ENCODE measurements at places on chromosomes 4 and X. TPM values are rescaled to one million over a fixed set of nuclear protein-coding genes. Genes with fewer than 3 reads are reported as not detected.

Gene C1QTNF7
- polyA plus RNA-seq = 8.6 TPM

Gene ANK2
- 26.4 TPM for polyA plus RNA-seq

Gene FGF13
- 9.8 TPM for polyA plus RNA-seq

Gene NLGN3
- polyA plus RNA-seq = 2.5 TPM

Gene ZDHHC15
- 2.0 TPM for polyA plus RNA-seq

Gene MAP7D2
- polyA plus RNA-seq = 0.62 TPM

Gene C4orf50
- 0.10 TPM for polyA plus RNA-seq

Gene HELT
- polyA plus RNA-seq = not detected

Gene KLHL34
- polyA plus RNA-seq = 0.02 TPM

Gene DUSP21
- not detected for polyA plus RNA-seq

Gene RPL10
- 12,949 TPM for polyA plus RNA-seq

Gene HAND2
- 32.4 TPM for polyA plus RNA-seq

Gene MGARP
- 22.9 TPM for polyA plus RNA-seq

Gene FMR1NB
- not detected for polyA plus RNA-seq

Gene KLHL13
- polyA plus RNA-seq = 5.6 TPM

Gene ATP8A1
- polyA plus RNA-seq = 17.6 TPM

Gene TEX13D
- not detected for polyA plus RNA-seq

Gene RAB9B
- 6.8 TPM for polyA plus RNA-seq

Gene ARMCX2
- 77.1 TPM for polyA plus RNA-seq

Gene AKAP4
- not detected for polyA plus RNA-seq

Gene TMEM129
- polyA plus RNA-seq = 43.2 TPM

Gene CFAP47
- 0.05 TPM for polyA plus RNA-seq

Gene TCP11X2
- not detected for polyA plus RNA-seq

Gene REELD1
- polyA plus RNA-seq = not detected

Gene ZNF674
- polyA plus RNA-seq = 1.6 TPM

Gene HMGB3
- polyA plus RNA-seq = 18.1 TPM

Gene GPM6B
- polyA plus RNA-seq = 9.4 TPM

Gene PDE5A
- polyA plus RNA-seq = 4.9 TPM

Gene ATP11C
- 17.5 TPM for polyA plus RNA-seq

Gene NSUN7
- polyA plus RNA-seq = 2.0 TPM

Gene RTL9
- polyA plus RNA-seq = 5.9 TPM

Gene TMSB15C
- 11.3 TPM for polyA plus RNA-seq

Gene DKK2
- polyA plus RNA-seq = 1.6 TPM

Gene HSFX2
- polyA plus RNA-seq = 1.7 TPM

Gene STPG2
- 0.22 TPM for polyA plus RNA-seq

Gene LRIT3
- 0.02 TPM for polyA plus RNA-seq

Gene SPANXB1
- polyA plus RNA-seq = not detected

Gene IL1RAPL1
- 0.23 TPM for polyA plus RNA-seq

Gene RBMXL3
- not detected for polyA plus RNA-seq

Gene PRDM8
- 6.2 TPM for polyA plus RNA-seq

Gene GAGE12H
- polyA plus RNA-seq = not detected

Gene ATOH1
- polyA plus RNA-seq = not detected
